Fibroblast of the conjunctiva (primary cell): ENCODE measurements at places on chromosomes 13 and 19.
A peak's percentile ranks its signal among the peaks of the same experiment; 100 is the strongest.

DNA sequence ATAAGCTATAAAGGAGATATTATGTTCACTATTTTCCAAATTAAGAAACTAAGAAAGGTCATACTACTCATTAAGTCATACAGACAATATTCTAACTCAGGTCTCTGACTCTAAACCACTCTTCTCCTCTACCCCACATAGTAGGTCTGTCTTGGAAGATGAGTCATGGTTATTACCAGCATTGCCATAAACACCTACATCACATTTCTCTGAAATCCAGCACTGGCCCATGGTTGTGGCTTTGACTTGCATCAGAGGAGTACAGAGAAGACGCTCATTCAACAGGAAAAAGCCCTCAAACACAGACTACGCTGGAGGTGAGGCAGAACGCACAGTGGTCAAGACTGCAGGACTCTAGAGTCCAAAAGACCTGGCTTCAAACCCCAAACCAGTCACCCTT is 476.8 kb downstream of the COG6 start:
- no peak for DNase-seq

DNA sequence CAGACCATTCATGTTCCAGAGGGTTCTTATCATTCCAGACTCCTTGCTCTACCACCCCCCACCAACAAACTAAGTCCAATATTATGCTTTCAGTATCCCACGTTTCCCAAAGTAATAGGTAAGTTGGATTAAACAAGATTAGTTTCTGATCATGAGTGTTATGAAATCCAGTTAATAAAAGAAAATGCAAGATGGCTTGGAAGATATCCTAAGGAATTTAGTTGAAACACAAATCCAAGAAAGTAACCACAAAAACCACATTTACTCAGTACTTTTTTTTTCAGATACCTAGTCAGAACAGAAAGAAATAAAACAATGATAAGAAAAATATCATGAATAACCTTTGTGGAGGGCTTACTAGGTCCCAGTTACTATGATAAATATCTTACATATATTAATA is 119.4 kb upstream of the MIR17HG start:
- no peak for DNase-seq

GRCh38 chr13:33691980-33692379 is 126.0 kb upstream of the RFC3 start:
- no peak for DNase-seq

GRCh38 chr13:59510386-59510785 is 653.3 kb downstream of the DIAPH3 start:
- DNase-seq = no peak

- no peak for DNase-seq
Observed at GRCh38 chr13:74423434-74423833, 289.2 kb upstream of the KLF12 start.

- DNase-seq = no peak
Observed at GRCh38 chr19:35731353-35731752, 10.9 kb downstream of the IGFLR1 start.

- no peak for DNase-seq
Observed at GRCh38 chr13:48602296-48603016, 51.3 kb upstream of the CYSLTR2 start.

GRCh38 chr19:21704320-21704719 is 63.1 kb downstream of the ZNF100 start:
- DNase-seq = no peak

DNA sequence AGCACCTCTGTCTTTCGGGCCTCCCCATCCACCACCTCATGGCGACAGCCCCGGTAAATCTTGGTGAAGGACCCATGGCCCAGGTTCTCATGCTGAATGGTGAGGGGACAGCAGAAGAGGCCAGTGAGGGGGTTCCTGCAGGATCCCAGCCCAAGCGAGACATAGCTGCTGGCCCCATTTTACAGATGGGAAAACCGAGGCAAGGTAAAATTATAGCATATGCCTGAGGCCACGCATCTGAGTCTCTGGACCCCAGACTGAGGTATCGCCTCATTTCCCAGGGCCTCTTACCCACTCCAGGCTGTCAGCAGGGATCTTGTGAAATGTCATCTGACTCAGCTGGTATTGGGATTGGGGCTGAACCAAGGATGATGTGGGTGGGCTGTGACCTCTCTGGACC is 9.8 kb downstream of the JAK3 start:
- DNase-seq = no peak

DNA sequence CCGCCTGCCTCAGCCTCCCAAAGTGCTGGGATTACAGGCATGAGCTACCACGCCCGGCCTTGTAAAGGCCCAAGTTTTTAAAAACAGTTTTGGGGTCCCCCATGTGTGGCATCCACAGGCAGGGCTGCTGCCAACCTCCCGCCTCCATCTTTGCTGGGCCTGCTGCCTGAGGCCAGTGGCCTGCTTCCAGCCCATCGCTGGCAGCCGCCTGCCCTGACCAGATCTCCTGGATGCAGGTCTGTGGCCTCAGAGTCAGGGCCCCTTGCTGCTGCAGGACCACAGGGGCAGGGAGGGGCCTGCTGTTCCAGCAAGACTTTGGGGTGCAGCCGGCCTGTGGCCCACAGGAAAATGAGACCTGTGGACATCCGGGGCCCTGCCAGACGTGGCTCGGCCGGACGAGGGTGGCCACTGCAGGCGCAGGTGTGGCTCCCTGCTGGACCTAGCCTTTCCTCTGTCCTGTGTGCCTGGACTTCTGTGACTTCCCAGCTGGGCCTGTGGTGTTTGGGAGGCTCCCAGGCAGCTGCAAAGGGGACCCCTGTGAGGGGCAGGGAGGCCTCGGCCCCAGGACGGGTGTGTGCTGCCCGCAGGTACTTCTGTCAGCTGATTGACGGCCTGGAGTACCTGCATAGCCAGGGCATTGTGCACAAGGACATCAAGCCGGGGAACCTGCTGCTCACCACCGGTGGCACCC is 14.4 kb downstream of the STK11 start:
- no peak for DNase-seq

DNA sequence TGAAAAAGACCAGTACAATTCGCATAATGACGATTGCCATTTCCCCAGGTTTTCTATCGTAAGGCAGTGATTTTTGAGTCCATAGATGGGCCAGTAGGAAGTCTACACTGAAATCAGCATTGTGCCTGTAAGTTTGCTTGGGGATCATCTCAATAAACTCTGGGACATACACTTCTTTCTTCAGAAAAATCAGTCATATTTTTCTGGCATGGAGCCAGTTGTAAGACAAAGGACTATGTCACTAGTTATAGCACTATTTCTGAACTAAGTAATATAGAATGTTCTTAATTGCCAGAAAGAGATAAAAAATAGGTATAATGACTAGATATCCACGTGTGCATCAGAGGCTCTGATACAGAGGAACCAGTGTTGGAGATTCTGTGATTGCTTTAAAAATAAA is 243.5 kb downstream of the LMO7 start:
- DNase-seq = no peak

DNA sequence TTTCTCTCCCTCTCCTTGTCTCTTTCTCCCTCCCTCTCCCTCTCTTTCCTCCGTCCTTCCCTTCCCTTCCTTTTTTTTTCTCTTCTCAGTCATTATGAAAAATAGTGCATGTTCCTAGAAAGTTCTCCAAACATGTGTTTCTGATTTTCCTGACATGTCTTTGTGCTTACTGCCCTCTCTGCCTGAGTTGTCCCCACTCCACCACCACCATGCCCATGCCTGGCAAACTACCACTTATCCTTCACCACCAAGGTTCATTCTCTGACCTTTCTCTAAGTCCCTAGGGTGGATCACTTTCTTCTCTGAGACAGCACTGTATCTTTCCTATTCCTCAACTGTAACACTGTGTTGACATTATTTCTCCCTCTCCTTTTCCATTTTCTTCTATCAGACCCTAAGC is 98.2 kb downstream of the LACC1 start:
- DNase-seq = peak; percentile 1

DNA sequence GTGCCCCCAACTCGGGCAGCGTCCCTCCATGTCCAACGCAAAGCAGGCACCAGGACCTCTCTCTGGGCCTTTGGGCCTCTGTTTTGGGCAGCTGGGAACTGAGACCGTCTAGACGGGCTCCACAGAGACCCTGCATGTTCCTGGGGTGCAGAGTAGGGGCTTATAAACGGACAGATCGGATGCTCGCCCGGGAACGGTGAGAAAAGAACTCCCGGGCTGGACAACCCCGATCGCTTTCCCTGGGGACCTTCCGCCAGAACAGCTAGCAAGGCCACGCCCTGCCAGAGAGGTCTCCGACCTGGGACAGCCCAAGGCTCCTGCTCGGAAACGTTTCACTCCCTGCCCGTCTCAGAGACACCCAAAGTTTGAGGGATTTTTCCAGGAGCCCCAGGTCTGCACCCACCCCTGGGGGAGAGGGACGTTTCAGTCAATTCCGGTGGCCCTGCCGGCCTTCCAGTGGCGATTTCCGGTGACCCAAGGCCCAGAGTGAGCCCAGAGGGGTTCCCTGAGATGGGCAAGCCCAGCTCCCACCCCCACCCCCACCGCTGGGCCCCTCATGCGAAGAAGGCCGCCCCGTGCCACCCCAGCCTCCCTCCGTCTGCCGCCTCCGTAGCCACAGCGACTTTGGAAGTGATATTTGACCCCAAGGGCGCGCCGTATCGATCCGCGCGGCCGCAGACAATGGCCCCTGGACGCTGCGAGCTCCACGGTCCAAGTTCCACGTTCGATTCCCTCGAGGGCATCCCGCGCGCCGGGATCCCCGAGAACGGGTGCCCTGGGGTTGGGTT is 1.7 kb downstream of the NR2F6 start:
- no peak for DNase-seq

- DNase-seq = no peak
Observed at GRCh38 chr19:41923045-41923788, 5.0 kb downstream of the ERFL start.

GRCh38 chr13:50531917-50532899 is 311.3 kb downstream of the DLEU7 start:
- no peak for DNase-seq

DNA sequence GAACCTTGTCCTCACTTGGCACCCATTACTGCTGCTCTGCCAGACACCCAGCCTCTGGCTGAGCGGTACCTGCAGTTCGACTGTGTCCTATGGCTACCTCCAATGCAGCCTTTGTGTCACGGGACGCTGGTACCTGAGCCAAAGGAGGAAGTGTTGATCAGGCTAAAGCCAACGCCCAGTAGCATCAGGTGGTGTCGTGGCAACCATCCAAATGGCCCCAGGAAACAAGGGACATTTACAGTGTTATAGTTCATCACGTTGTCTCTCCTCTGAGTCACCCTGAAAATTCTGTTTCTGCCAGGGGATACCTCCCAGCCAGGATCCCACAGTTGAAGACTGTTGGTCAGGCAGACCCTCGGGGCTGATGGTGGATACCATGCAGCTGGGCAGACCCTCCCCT is 10.1 kb downstream of the RHPN2 start:
- no peak for DNase-seq

DNA sequence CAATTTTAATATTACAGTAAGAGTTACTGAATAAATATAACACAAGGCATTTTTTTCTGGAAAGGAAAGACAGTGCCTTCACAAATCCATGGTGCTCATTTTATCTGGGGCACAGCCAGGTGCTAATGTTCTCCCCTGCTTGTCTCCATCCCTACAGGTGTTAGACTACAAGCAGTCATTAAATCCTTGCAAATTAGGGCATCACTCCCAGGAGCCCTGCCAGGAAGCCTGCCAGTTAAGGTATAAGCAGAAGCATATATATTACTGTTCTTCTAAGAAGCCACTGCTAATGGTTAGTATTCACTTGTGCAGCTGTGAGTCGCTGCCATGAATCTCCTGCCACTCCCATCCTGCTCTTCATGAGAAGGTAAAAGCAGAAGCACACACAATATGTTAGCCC is 149.7 kb downstream of the OXGR1 start:
- no peak for DNase-seq

GRCh38 chr19:55302318-55302703 is 18.5 kb downstream of the BRSK1 start:
- no peak for DNase-seq

- no peak for DNase-seq
Observed at GRCh38 chr19:38952395-38953165, 21.8 kb downstream of the MRPS12 start.

DNA sequence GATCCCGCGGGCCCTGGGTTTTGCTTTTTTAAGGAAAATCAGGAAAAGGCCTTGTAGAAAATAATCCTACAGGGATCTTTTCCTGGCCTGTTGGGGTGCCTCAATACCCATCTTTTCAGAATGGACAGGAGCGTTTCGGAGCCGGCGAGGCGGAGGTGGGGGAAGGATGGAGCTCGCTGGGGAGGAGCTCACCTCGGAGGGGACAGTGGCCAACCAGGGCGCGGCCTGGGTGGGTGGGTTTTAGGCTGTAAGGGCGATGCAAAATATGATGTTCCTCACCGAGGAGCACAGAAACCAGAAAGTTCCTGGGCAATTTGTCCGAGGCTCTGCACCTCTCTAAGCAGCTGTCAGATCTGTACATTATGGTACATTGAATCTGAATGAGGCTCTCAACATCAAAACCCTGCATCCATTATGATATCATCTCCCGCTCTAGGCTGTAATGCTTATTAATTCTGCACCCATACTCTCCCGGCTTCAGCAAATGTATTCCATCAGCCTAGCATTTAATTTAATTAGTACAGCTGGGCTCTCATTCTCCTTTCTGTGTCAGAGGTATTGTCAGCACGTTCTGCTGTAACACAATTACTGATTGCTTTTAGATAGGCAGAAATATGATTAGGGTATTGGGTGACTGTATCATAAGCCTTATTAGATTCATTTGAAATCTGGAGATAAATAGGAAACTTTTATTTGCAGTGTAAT is 90.3 kb upstream of the SOX1 start:
- DNase-seq = no peak

GRCh38 chr19:2726160-2726855 is 5.1 kb upstream of the DIRAS1 start:
- DNase-seq = no peak

DNA sequence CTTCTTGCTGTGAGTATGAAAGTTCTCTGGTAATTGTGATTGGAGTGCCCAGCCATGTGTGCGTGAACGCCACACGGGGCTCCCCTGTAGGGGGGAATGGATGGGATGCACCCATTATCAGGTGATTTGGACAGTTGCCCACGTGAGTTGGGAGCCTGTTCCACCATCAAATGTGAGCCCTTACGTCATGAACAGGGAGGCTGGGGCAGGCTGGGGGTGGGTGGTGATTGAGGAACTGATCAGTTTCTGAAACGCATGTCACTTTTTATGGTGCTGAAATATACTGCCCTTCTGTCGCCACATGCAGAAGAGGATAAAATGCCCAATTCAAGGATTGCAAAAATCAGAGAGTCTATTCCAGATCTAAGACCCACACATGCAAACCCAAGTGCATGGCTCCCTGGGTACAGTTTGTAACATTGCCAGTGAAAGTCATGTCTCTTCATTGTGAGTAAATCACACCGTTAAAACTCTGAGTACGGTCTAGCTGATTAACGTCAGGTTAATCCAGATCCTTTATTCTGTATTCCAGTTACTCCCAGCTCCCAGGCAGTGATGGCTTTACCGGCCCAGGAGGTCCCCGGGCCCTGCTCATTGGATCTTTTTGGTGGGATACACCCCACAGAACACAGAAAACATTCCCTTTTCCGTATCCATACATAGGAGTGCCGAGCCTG is 90.2 kb downstream of the RAB20 start:
- DNase-seq = no peak

- no peak for DNase-seq
Observed at GRCh38 chr13:35144166-35144890, 202.3 kb downstream of the NBEA start.

GRCh38 chr13:44068169-44068568 is 188.5 kb downstream of the LACC1 start:
- no peak for DNase-seq
